ENCODE measurements at places on chromosomes 5 and 9.

DNA sequence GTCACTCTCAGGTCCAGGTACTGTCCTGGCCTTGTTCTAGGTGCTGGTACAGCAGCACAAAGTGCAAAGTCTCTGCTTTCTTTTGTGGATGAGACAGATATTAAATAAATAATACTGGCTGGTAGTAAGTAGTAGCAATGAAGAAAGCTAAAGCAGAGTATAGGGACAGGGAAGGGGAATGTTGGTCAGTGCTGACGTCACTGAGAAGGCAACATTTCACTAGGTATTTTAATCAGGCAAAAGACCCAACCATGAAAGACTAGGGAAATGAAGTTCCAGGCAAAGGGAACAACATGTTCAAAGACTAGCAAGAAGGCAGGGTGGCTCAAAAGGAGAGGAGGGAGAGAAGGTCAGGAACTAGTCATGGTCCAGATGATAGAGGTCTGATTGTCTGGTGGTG is 388.2 kb downstream of the YTHDC2 start:
- DNase-seq: no peak

GRCh38 chr5:1709171-1709803 is 90.3 kb downstream of the MRPL36 start:
- no peak for DNase-seq

DNA sequence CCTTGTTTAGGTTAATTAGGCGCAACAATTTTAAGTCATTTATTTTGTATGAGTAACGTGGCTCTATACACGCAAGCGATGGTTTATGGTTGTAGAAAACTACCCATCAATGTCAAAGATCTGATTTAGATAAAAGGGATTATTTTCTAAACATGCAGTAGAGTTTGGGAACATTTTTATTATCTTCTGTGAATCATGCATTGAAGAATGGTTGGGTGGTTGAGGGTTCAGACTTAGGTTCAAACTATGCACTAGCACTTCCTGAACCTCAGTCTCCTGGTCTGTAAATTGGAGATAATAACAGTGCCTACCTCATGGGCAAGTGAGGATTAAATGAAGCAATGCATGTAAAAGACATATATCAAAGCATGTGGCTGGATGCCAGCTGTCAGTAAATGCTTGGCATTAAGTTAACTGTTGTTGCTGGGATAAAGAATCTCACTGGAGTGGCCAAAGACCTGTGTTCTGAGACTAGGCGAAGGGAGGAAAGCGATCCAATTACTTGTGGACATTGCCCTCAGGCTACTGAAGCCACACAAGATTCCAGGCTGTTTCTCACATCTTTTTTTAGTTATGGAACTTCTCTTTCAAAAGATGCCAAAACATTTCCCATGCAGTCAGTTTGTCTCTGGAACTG is 1.1 kb upstream of the OTULINL start:
- peak; percentile 24 for DNase-seq

GRCh38 chr9:117957267-117957666 is 253.1 kb downstream of the TLR4 start:
- DNase-seq: no peak

DNA sequence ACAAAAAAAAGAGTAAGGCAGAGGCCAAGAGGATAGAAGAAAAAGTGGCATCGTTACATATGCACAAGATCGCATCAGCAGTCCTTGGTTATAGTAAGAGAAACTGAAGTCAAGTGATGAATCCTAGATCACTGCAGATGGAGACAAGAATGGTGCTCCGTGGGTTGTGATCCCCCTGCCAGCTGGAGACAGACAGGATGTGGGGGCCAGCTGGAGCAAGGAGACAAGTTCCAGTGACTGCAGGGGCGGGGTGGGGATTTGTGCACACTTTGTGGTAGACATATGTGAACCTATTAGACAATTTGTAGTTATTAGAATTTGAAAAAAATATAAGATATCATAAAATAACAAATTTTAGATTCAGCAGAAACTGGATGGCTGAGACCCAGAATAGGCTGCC is 697.9 kb upstream of the ADAMTS16 start:
- DNase-seq: no peak

- no peak for DNase-seq
These were observed 7.5 kb downstream of the LHX6 start for GRCh38 chr9:122221183-122221811.

GRCh38 chr5:20266066-20266465 is 278.1 kb upstream of the CDH18 start:
- no peak for DNase-seq

DNA sequence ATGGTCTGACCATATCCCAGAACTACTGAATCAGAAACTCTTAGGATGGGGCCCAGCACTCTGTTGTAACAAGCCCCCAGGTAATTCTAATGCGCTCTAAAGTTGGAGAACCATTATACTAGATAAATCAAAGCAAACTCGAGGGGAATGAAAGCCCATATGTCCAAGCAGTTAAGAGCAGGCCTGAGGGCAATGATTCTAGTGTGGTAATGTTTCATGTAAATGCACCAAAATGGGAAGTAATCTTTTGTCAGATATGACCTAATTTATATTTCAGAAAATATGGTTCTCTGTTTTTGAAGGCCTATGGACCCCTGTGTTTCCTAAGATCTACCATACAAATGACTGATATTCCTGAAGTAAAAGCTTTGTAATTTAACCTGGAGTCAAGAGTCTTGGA is 108.0 kb upstream of the PTGER4 start:
- no peak for DNase-seq

GRCh38 chr9:21053851-21054250 is 22.4 kb upstream of the HACD4 start:
- DNase-seq: no peak

DNA sequence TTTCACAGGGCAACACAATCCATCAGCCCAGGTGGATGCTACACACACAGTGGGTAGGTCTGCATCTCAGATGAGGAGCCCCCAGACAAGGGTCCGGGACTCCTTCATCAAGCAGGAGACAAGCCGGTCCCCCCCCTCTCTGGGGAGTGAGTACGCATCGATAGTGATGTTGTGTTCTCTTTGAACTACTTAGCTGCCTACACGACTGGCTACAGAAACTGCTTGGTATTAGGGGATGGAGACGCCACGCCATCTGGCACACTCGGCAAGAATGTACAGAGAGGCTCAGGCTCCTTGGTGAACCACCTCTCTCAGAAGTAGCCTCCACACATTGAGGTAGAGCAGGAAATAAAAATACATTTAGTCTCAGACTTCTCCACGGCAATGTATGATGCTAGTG is 179.8 kb downstream of the CNTNAP3 start:
- no peak for DNase-seq

DNA sequence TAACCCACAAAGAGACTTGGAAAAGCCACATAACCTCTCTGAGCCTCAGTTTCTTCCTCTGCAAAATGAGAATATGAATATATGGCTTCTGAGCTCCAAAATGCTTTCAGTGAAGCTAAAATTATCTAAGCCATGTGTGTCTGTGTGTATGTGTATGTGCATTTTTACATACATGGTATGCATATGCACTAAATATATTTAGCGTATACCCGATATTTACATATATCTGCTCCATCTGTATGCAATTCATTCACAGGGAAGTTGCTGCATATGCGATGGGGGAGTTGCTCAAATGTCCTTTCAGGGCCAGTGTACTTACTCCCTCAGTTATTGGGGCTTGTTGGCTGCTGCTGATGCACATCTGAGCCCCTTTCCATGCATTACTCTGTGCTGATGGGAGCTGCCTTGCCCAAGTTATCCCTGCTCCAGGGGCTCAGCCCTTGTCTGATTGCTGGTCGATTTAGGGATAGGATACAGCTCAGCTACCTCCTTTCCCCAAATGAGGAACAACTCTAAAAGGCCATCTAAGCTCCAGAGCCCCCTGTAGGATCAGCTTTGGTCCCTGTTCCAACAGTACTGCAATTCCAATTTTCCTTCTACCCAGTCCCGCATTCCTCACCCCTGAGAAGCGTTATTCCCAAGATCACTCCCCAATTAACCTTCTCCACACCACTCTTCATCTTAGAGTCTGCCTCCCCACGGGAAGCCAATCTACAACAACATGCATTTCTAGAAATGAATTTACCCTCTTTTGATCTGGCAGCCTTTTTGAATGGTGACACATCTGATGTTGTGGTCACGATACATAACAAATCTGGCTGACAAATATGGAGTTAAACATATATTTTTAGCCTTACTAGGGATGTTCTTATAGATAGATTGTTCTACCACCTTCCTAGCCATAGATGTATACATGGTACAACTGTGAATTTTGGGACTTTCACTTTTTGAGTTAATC is 15.9 kb downstream of the RHOBTB3 start:
- DNase-seq: peak; percentile 46

GRCh38 chr5:34891981-34892380 is 23.3 kb downstream of the RAD1 start:
- DNase-seq: peak; percentile 85

GRCh38 chr5:93364378-93364777 is 216.6 kb downstream of the NR2F1-AS1 start:
- no peak for DNase-seq

- DNase-seq: no peak
These were observed 155.7 kb downstream of the ACER2 start for GRCh38 chr9:19564396-19565061.

GRCh38 chr5:6995115-6995514 is 281.9 kb downstream of the TENT4A start:
- DNase-seq: no peak

DNA sequence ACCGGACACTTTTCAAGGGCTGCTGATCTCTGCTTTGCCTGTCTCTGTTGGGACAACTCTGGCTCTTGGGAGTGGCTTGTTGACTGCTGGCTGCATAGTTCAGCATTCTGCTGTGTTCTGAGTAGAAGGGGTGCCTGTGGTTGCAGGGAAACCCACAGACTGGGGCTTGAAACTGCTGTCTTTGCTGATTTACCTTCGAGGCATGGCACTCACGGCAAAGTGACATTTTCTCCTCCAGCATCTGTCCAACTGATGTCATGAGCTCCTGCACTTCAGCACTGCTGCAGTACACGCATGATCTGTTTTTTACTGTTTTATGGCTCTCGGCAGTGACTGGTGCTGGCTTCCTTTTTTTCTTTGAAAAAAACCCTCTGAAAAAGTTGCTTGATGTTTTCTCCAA is 69.2 kb downstream of the SPATA31D1 start:
- no peak for DNase-seq

DNA sequence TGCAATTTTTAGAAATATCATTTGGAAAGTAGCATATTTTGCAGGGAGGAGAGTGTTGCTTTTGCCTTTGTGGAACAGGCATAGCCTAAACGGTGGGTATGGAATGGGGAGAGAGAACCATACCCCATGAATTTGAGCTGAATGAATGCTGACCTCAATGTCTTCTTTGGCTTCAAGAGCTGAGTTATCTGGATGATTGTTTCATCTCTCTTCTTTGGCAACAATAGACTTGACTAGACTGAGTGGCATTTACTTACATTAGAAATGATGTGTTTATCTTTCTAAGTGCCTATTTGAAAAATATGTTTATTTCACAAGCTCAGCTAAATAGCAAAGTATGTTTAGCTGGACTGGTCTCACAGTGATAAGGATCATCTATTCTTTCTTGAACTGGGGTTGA is 42.8 kb downstream of the SPEF2 start:
- DNase-seq: no peak

All from fibroblast of skin of scalp (primary cell).